ENCODE measurements at places on chromosomes 13 and 19.

- no peak for DNase-seq
These were observed 338 bp downstream of the SLC35E1 start for GRCh38 chr19:16571822-16572331.

DNA sequence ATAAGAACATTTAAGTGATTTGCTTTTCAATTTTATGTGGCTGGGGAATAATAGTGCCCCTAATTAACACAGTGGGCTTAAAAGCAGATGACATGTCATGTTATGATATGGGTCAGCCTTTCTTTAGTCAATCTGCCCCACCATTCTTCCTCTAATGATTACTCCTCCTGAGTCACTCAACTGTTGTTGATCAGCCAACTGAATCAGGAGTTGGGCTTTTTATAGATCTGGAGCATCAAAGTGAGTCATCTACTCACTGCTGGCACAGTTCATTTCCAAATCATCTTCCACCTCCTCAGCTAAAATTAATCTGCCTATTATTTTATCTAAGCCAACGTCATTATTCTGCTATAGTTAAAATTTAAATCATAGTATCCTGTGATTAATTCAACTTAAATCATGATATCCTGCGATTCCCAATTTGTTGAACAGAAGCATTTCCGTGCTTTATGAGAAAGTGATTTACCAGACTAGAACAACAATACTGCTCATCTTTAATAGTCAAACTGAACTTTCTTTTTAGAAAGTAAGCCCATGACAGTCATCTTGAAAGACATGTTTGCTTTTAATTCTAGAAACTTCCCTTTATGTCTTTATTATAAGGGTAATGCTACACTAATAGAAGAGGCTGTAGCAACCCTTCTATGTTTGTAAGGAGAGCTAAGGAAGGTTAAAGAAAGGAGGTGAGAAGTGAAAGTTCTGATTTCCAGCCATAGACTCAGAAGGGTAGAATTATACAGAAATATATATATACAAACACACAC lies 551.4 kb downstream of the TBC1D4 start:
- no peak for DNase-seq

- no peak for DNase-seq
These were observed 1342.6 kb upstream of the SPRY2 start for GRCh38 chr13:81683521-81683920.

DNA sequence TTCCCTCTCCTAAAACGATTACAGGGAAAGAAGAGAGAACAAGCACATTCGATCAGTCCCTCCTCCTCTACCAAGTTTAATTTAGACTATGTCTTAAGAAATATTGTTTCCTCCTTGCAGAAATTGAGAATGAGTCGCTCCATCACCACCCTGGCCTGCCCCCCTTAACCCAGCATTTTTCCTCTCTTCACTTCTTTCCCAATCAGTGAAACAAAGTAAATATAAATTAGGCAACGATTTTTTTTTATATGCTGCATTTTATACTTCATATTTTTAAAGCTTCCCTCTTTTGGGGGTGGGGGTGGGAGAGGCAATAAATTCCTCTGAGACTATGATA lies 300.0 kb downstream of the SPRY2 start:
- no peak for DNase-seq

- DNase-seq, result no peak
These were observed 458.7 kb downstream of the ZNF536 start for GRCh38 chr19:30830875-30831274.

GRCh38 chr13:97456047-97456446 lies 22.1 kb downstream of the RAP2A start:
- DNase-seq, result no peak

- peak; percentile 55 for DNase-seq
These were observed at the start of gene PPP5C for GRCh38 chr19:46346821-46347571. Gene PPP5C (plus strand): TSS chr19:46347087. CDS start chr19:46347097, 10 bp downstream.

GRCh38 chr19:47241919-47242577 lies 11.0 kb upstream of the BBC3 start:
- no peak for DNase-seq

DNA sequence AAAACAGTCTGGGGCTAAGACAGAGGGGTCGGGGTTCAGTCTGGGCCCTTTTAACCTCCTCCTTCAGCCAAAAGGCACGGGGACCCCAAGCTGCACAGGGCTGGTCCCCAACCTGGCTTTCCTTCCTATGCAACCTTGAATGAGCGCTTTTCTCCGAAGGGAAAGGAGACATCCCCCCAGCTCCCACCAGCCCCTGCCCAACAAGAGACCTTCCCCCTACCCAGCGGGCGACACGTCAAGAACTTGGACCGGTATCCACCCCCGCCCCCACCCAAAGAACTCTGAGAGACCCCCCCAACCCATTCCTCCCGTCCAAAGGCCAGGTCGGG lies 35.0 kb upstream of the NANOS3 start:
- DNase-seq, result no peak

DNA sequence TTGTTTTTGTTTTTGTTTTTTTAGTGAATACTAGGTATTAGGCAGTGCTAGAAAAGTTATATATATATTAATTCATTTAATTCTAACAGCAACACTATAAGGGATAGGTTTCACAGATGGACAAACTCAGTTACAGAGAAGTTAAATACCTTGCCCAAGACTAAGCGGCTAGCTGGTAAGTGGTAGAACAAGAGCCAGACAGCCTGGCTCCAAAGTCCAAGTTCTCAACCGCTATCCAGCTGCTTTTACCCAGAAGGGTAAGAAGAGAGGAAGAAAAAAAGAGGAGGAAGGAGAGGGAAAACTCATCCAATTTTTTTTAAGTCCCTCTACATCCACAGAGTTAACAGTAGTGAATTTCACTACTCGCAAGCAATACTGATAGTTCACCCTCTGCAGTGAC lies 217.0 kb downstream of the SPRY2 start:
- no peak for DNase-seq

DNA sequence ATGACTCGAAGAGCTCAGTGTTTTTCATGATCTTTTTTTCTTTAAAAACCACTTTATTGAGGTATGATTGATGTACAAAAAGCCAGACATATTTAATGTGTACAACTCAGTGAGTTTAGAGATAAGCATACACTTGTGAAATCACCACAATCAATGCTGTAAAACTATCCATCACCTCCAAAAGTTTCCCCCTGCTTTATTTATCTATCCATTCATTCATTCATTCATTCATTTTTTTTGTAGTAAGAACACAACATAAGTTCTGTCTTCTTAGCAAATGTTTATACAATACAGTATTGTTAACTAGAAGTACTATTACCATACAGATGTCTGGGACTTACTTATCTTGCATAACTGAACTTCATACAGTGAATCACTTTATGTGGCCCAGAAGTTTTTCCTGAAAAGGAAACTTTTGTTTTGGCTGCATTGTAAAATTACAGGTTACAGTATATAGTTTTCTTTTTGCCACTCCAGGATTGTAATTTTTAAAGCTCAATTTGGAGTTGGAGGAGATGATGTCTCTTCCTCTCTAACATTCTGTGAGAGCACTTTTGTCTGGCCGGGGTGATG lies 6.7 kb downstream of the RAP2A start:
- DNase-seq, result no peak

DNA sequence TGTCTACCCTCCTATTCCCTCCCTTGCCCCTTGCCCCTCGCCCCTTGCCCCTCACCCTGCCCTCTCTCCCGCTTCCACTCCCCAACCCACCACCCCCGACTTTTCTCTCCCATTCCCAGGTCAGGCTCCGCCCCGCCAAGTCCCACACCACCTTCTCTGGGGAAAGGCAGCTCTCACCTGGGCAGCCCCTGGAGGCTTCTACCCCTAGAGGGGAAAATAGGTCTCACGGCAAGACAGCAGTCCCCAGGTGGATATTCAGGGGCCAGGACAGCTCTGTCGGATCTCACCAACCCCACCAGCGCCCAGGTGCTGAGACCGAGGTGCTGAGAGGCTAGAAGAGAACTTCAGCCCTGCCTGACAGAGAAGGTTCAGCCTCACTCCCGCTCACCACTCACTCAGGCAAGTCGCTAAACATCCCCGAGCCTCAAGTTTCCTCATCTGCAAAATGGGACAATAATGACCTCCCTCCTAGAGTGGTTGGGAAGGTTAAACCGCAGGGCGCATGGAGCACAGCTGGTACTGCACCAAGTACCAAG lies 1.4 kb upstream of the ERFL start:
- no peak for DNase-seq

DNA sequence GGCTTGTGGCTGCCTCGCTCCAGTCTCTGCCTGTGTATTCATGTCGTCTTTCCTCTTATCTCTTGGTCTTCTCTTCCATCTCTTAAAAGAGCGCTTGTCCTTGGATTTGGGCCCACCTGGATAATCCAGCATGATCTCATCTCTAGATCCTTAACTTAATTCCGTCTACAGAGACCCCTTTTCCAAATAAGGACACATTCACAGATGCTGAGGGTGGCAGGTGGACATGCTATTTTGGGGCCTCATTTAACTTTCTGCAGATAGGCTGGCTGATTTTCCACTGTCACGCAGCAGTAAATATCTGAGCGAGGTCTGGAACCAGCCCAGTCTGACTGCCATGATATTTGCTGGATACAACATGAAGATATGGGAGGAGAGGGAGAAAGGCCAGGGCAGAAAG lies 41.5 kb upstream of the TSHZ3 start:
- no peak for DNase-seq

GRCh38 chr13:31213651-31214289 lies 14.0 kb downstream of the B3GLCT start:
- no peak for DNase-seq
